ENCODE measurements at places on chromosomes 1 and 21.

GRCh38 chr1:107339775-107340174 lies 198.9 kb downstream of the NTNG1 start:
- no peak for DNase-seq

- no peak for DNase-seq
These were observed 79.7 kb upstream of the GADD45A start for GRCh38 chr1:67605209-67605780.

DNA sequence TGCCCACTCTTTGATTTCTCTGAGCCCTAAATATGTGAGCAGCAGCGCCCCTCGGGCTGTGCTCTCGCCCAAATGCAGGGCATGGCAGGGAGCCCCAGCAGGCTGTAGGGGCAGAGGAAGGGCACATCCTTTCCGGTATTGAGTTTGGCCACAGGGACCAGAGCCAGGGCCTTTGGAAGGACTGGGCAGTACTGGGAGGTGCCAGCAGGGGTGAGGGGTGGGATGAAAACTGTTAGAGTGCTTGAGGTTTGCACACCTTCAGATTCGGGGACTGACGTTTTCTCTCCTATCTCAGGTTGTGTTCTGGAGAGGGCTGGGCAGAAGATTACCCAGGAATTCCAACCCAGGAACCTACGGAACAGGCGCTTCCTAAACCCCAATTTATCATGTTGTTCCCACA lies 2.2 kb upstream of the ATP1A2 start:
- DNase-seq = no peak

- DNase-seq = no peak
These were observed 158.2 kb downstream of the TRIM33 start for GRCh38 chr1:114352797-114353196.

DNA sequence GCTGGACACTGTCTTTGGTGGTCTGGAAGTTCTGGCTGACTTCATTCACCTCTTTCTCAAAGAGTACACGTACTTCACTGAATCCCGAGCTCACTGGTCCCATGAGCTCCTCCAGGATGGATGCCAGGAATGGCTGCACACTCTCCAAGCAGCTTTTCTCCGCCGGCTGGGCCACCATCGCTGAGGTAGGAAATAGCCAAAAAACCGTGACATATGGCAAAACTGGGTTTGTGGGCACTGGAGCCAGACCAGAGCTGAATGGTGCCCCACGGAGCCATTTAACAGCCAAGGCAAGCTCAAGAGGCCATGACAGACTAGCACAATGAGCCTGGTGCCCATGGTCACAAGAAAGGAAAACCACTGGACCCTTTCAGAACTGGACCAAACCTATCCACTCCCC lies 64.0 kb upstream of the EDEM3 start:
- no peak for DNase-seq

DNA sequence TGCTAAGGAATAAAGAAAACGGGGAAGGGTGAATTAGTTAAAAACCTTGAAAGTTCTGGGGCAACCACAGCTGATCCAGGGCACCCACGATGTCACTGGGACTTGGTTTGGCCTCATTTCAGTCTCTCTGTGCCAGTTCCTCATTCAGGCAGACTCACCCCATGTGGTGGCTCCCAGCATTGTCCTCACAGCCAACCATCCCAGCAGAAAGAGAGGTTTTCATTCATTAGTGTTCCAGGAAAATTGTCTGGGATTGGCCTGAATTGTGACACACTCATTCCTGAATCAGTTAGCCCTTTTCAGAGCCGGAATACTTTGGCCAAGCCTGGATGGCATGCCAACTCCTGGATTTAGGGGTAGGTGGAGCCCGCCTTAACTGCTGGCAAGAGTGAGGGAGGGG lies 367.7 kb downstream of the PRDM2 start:
- no peak for DNase-seq

DNA sequence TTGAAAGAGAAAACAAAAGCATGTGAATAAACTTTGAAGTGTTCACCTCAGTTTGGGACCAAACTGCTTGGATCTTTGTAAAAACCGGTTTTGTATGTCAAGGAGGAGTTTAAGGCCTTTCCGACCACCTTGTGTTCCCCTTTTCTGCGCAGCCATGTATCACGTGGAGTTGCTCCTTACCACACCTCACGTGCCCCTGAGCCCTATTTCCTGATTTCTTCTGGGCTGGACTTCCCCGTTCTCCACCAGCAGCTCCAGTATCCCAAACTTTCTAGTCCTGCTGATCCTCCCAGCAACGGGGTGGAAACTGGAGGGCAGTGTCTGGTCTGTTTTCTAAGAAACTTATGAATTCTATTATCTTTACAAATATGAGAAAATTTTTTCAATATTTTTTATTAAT lies 1.6 kb upstream of the SH3D21 start:
- no peak for DNase-seq

DNA sequence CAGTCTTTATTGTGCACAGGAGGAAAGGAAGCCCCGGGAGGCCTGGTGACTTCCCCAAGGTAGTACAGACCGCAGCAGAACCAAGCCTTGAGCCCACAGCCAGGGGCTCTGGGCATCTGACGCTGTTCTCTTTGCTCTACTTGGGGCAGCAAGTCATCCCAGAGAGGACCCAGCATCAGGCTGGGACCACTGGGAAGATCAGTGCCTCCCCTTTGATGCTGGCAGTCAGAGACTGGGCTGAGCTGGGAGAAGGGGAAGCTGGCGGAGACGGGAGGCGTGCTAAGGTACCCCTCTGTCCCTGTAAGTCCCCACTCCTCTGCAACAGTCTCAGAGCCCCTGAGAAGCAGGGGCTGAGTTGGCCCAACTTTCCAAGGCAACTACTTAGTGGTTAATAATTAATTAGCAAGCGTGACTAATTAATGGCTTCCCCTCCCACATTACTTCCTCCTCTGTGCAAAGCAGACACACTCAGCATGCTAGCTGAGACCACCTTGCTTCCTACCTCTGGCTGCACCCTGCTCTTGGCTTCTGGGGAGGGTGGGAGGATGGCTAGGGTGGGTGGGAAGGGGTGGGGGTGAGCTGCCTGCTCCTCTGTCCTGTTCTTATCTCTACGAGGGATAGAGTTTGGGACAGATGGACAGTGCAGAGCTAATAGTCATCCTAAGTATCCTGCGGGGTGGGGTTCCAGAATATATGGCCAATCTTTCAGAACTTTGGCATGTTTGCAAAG lies 1.3 kb downstream of the INAVA start:
- DNase-seq = no peak

DNA sequence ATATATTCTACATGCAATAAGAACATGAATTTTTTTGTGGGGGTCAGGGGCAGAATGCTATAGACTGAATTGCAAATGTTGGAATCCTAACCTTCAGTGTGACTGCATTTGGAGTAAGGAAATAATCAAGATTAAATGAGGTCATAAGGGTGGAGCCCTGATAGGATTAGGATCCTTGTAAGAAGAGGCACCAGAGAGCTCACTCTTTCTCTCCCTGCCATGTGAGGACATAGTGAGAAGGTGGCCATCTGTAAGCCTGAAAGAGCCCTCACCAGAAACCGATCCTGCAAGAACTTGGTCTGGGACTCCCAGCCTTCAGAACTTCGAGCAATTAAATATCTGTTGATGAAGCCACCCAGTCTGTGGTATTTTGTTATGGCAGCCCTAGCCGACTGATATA lies 70.3 kb upstream of the SOX13 start:
- no peak for DNase-seq

- no peak for DNase-seq
These were observed 463.9 kb downstream of the PCP4 start for GRCh38 chr21:40331172-40331571.

GRCh38 chr1:160987359-160988050 lies 32.9 kb upstream of the ITLN2 start:
- DNase-seq = no peak

DNA sequence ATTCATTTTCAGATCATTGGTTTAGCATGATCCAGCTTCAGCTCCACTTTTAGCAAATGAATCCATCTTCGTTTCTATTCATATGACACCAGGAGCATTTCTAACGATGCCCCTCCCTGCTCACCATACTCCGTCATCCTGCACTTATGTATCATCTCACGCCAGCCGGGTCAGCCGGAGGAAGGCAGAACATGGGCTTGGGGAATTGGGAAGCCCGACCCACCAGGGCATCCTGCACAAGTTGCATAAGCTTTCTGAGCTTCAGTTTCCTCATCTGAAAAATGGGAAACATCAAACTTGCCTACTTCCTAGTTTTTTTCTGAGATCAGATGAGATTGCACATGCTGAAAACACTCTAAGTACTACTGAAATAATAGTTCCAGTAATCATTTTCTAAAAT lies 194.7 kb downstream of the AK5 start:
- DNase-seq = no peak

GRCh38 chr21:42079939-42080787 lies 9.0 kb downstream of the UMODL1 start:
- DNase-seq = no peak

DNA sequence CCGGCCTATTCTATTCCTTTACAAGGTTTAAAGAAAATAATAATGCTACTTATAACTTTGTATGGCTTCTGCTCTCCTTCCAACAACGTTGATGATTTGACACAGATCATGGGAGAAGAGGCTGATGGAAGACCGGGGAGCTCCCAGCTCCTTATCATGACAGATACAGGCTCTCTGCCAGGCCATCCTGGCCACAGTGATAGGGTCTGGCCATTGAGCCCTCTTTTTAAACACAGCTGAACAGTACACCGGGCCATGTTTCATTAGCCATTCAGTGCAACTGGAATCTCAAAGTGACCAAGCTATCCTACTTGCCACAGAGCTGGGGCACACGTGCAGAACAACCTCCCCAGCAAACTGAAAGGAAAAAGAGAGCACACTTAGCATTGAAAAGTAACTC lies 34.9 kb downstream of the DNAJC11 start:
- DNase-seq = no peak

DNA sequence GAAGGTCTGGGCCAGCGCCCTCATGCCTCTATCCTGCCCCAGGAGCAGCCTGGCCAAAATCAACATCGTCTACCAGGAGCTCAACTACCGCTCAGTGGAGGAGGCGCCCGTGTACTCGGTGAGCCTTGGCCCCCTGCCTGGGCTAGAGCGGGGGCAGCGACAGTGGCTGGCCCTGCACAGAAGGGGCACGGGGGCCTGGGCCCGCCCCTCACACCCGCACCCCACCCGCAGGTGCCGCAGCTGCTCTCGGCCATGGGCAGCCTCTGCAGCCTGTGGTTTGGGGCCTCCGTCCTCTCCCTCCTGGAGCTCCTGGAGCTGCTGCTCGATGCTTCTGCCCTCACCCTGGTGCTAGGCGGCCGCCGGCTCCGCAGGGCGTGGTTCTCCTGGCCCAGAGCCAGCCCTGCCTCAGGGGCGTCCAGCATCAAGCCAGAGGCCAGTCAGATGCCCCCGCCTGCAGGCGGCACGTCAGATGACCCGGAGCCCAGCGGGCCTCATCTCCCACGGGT lies 10.8 kb downstream of the SCNN1D start:
- DNase-seq = no peak

GRCh38 chr1:101440485-101440884 lies 203.7 kb downstream of the S1PR1 start:
- DNase-seq = no peak

GRCh38 chr1:53892911-53893310 lies 1.1 kb upstream of the DIO1 start:
- DNase-seq = no peak

GRCh38 chr21:29092102-29092959 lies 18.9 kb upstream of the CCT8 start:
- no peak for DNase-seq

- no peak for DNase-seq
These were observed 41.6 kb upstream of the AGL start for GRCh38 chr1:99808391-99809115.

Data from activated gamma-delta T cell (primary cell).